CD4-positive, alpha-beta memory T cell (primary cell): ENCODE measurements at places on chromosomes 4 and X.

GRCh38 chr4:56742080-56742871 is 61.2 kb upstream of the HOPX start:
- no peak for DNase-seq
- no peak overlapping the region for H3K4me3 ChIP-seq
- no peak overlapping the region for H3K27ac ChIP-seq
- no peaks in the 10 kb centered on the region for H3K36me3 ChIP-seq

DNA sequence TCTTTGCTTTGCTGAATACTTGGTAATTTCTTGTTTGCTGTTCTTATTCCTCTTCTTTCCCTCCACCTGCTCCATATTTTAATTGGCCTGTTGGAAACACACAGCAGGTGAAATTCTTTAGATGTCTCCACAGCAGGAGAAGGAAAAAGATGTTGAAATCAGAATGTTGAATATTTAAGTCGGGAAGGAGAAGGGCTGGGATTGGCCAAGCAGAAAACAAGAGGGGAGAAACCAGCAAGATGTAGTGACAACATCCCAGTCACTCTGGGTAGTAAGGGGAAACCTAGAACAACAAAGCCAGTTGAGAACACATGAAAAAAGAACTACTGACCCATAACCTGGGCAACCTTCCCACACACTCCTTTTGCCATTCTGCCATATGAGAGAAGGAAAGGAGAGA is 37.3 kb upstream of the STAG2 start:
- no peaks in the 10 kb centered on the region for H3K36me3 ChIP-seq
- no peaks in the 10 kb centered on the region for H3K27me3 ChIP-seq
- H3K4me3 ChIP-seq = no peak overlapping the region
- no peaks in the 10 kb centered on the region for H3K4me1 ChIP-seq
- no peak overlapping the region for H3K27ac ChIP-seq
- no peak for DNase-seq

GRCh38 chr4:136985683-136986082 is 546.6 kb downstream of the PCDH18 start:
- H3K27me3 ChIP-seq = no peaks in the 10 kb centered on the region
- no peaks in the 10 kb centered on the region for H3K36me3 ChIP-seq
- no peaks in the 10 kb centered on the region for H3K4me1 ChIP-seq
- no peak for DNase-seq

DNA sequence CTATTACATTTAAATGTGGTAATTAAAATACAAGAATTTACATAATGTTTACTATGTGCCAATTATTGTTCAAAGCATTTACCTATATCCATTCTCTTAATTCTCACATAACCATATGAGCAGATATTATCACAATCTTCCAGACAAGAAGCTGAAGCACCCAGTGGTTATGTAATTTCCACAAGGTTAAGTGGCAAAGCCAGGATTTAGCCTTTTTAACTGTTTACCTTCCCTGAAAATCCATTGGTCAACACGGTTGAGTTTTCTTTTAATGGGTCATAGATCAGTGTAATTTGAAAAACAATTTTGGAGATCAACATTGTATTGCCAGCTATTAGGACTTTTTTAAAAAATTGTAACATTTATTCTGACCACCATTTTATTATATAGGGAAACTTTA is 11.4 kb downstream of the HSPA4L start:
- no peaks in the 10 kb centered on the region for H3K27me3 ChIP-seq
- H3K4me3 ChIP-seq = no peak overlapping the region
- H3K36me3 ChIP-seq = no peaks in the 10 kb centered on the region

GRCh38 chr4:121321466-121321865 is 59.4 kb downstream of the QRFPR start:
- no peak for DNase-seq
- H3K4me1 ChIP-seq = no peaks in the 10 kb centered on the region
- H3K27me3 ChIP-seq = no peaks in the 10 kb centered on the region
- H3K4me3 ChIP-seq = no peak overlapping the region

DNA sequence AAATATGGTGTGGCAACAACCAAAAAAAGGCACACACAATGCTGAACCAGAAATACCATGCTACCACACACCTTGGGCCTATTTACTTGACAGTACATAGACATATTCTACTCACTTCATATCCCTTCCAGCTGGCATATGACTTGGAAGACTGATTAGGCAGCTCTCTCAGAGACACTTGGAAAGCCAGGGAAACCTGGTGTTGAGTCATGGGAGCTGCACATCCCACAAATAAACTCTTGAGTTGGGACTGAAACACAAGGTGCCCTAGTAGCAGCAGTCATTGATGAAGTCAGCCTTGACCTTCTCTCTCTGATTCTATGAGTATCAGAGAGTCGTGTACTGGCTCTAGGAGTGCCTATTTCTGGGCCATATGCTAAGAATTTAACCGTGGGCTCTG is 776.6 kb upstream of the LCORL start:
- no peaks in the 10 kb centered on the region for H3K4me1 ChIP-seq
- H3K36me3 ChIP-seq = no peaks in the 10 kb centered on the region
- no peaks in the 10 kb centered on the region for H3K27me3 ChIP-seq

GRCh38 chr4:44988011-44988410 is 261.7 kb upstream of the GNPDA2 start:
- no peak overlapping the region for H3K4me3 ChIP-seq
- H3K27ac ChIP-seq = no peak overlapping the region
- no peaks in the 10 kb centered on the region for H3K36me3 ChIP-seq
- H3K4me1 ChIP-seq = no peaks in the 10 kb centered on the region
- no peak for DNase-seq

DNA sequence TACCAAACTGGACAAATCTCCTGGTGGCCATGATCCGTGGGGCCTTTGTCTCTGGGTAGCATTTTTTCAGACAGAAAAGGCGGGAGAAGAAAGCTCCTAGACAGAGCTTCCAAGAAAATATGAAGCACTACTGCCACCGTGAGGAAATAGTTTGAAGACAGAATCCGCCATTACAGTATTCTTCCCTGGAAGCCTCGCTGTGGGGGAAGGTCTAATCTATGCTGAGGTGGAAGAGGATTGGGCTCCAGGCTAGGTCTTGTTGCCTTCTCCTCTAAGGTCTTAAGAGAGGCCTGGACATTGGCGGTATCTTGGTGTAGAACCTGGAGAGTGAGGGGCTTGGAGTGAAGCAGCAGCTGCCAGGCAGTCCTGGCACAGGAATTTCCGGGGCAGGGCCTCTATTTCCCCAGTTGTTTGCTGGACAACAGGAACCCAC is 218.9 kb downstream of the OR13H1 start:
- H3K4me1 ChIP-seq = no peaks in the 10 kb centered on the region
- H3K27ac ChIP-seq = no peak overlapping the region
- no peaks in the 10 kb centered on the region for H3K27me3 ChIP-seq
- H3K4me3 ChIP-seq = no peak overlapping the region

GRCh38 chr4:7531640-7531994 is 96.9 kb upstream of the PSAPL1 start:
- H3K27ac ChIP-seq = no peak overlapping the region
- no peak for DNase-seq
- H3K36me3 ChIP-seq = no peaks in the 10 kb centered on the region

DNA sequence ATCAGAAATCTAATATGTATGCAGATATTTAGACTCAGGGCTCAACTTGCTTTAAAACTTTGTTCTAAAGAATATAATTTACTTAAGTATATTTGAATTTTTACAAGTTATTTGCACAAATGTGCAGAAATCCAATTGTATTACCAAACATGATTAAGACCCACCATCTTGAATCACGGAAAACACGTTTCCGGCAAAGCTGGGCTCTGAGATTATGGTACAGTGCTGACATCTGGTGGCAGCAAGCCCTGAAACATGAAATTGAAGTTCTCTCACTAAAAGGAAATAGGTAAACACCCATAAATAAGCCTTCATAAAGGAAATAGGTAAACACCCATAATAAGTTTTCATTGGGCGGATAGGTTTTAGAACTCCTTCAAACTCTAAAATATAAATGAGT is 98.3 kb upstream of the MAOA start:
- peak; percentile 61 for DNase-seq
- no peak overlapping the region for H3K4me3 ChIP-seq
- H3K4me1 ChIP-seq = peaks cover 4% of the 10 kb centered on the region
- H3K27me3 ChIP-seq = no peaks in the 10 kb centered on the region
- no peaks in the 10 kb centered on the region for H3K36me3 ChIP-seq
- no peak overlapping the region for H3K27ac ChIP-seq

DNA sequence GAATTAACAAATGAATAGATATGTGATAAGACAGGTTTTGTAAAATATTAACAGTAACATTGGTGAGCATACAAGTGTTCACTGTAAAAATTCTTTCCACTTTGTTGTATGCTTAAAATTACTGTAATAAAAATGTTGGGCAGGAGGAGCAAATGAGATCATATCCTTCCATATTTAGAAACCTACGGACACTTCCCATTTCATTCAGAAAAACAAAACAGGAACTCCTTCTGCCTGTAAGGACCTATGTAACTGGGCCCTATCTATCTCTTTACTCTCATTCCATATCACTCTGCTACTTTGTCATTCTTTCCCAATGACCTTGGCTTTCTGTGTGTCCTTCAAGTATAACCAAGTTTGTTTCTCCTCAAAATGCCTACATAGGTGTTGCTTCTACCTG is 53.7 kb upstream of the SLC39A8 start:
- H3K4me1 ChIP-seq = no peaks in the 10 kb centered on the region
- no peaks in the 10 kb centered on the region for H3K27me3 ChIP-seq
- no peak for DNase-seq
- no peaks in the 10 kb centered on the region for H3K36me3 ChIP-seq
- no peak overlapping the region for H3K4me3 ChIP-seq

DNA sequence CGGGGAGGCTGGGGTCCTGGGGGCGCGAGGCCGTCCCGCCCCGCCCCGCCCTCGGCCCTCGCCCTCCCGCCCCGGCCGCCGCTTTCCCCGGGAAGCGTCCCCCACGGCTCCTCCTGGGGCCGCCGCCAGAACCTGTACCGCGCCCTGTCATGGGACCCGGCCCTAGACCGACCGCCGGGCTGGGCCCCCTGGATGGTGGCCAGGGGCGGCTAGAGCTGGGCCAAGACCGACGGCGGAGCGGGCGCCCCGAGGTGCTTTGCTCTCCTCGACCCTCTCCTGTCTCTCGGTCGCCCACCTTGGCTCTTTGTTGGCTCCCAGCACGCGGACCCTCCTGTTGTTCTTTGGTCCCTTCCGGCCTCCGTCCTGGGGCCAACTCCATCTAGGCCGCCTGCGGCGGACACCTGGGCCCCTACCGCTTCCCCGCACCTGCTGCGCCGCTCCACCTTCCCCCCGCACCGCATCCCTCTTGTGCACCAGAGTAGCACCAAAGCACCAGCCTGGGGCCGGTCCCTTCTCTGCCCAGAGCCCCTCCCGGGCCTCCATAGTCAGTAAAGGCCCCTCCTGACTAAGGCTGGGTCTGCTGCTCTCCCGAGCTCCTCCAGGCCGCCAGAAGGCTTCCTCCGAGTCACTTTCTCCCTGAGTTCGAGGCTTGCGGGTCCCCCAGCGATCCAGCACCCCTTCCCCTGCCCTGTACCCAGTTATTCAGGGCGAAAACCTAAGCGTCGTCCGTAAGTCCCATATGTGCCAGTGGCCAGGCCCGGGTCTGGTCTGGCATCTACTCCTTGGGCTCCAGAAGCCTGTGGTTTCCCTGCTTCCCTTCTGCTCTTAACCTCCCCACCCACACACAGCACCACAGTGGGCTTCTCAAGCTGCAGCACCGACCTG is 587 bp downstream of the TACC3 start:
- H3K36me3 ChIP-seq = peaks cover 7% of the 10 kb centered on the region
- H3K4me1 ChIP-seq = peaks cover 64% of the 10 kb centered on the region
- DNase-seq = no peak
- peak overlapping the region; percentile 66 for H3K27ac ChIP-seq
- H3K4me3 ChIP-seq = peak overlapping the region; percentile 69
- H3K27me3 ChIP-seq = no peaks in the 10 kb centered on the region

- no peak for DNase-seq
- no peak overlapping the region for H3K27ac ChIP-seq
- no peak overlapping the region for H3K4me3 ChIP-seq
- no peaks in the 10 kb centered on the region for H3K36me3 ChIP-seq
- no peaks in the 10 kb centered on the region for H3K4me1 ChIP-seq
Measured at GRCh38 chrX:131650637-131651410, 107.0 kb downstream of the OR13H1 start.

DNA sequence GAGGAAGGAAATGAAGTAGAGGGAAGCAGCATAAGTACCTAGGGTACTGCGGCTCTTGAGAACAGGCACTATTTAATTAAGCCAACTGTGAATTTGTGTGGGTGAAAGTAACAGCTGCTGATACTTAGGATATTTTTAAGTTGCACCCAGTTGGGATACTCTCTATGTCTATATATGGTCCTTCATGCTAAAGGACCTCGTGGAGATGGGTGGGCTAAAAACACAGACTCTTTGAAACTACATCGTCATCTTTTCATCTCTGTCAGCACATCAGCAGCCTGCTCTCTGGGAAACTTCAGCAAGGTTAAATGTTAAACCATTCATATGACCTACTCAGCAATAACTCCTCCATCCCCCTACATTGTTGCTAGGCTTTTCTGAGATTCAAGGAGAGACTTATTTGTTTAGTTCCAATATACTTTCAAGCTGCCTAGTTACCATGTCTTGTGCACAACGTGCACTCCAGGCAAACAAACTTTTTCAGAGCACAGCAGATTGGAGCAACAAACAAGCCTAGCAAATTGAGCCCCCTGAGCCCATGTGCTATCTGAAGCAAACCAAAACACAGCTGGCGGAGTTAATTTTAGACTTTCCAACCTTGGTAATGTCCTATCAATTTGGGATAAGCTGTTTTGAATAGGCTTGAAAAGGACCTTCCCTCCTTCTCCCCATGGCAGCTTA is 6.2 kb upstream of the MOB1B start:
- DNase-seq = no peak
- no peak overlapping the region for H3K27ac ChIP-seq
- H3K4me1 ChIP-seq = no peaks in the 10 kb centered on the region

GRCh38 chrX:13574600-13574999 is 5.2 kb downstream of the EGFL6 start:
- H3K4me3 ChIP-seq = no peak overlapping the region
- DNase-seq = no peak
- H3K27ac ChIP-seq = no peak overlapping the region
- no peaks in the 10 kb centered on the region for H3K27me3 ChIP-seq

GRCh38 chr4:31237233-31237632 is 517.1 kb downstream of the PCDH7 start:
- H3K27ac ChIP-seq = no peak overlapping the region
- no peaks in the 10 kb centered on the region for H3K27me3 ChIP-seq
- no peak for DNase-seq
- no peaks in the 10 kb centered on the region for H3K36me3 ChIP-seq

DNA sequence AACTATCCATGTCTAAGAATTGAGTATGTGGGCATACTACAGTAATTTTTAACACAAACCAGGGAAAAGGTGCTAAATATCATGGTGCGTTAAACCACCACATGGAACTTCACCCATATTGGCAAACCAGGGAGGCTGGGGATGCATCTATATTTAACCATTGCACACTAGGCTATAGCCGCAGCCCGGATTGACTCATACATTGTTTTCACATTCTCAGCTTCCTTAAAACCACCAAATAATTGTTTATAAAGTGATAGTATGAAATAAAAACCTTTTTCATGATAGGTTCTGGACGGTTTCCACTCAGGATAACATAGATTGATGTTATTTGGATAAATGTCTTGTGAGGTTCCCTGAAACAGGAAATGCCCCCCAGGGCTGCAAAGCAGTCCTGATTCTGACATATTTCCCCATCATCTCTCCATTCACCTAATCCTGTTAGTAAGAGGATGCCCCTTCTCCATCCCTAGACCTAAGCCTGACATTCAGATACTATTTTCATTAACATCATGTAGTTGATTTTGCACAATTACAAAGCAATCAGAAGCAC is 7.9 kb downstream of the COL25A1 start:
- no peak for DNase-seq
- H3K36me3 ChIP-seq = no peaks in the 10 kb centered on the region
- H3K4me3 ChIP-seq = no peak overlapping the region
- no peaks in the 10 kb centered on the region for H3K4me1 ChIP-seq

GRCh38 chrX:132331532-132331931 is 112.3 kb upstream of the RAP2C start:
- H3K4me1 ChIP-seq = no peaks in the 10 kb centered on the region
- no peak for DNase-seq
- no peak overlapping the region for H3K27ac ChIP-seq
- H3K36me3 ChIP-seq = no peaks in the 10 kb centered on the region
- no peak overlapping the region for H3K4me3 ChIP-seq
